Colonic mucosa (tissue), 4 donors: ENCODE measurements at places on chromosomes 6 and 20. TPM values are rescaled to one million over a fixed set of nuclear protein-coding genes. Genes with fewer than 3 reads are reported as not detected.

DNA sequence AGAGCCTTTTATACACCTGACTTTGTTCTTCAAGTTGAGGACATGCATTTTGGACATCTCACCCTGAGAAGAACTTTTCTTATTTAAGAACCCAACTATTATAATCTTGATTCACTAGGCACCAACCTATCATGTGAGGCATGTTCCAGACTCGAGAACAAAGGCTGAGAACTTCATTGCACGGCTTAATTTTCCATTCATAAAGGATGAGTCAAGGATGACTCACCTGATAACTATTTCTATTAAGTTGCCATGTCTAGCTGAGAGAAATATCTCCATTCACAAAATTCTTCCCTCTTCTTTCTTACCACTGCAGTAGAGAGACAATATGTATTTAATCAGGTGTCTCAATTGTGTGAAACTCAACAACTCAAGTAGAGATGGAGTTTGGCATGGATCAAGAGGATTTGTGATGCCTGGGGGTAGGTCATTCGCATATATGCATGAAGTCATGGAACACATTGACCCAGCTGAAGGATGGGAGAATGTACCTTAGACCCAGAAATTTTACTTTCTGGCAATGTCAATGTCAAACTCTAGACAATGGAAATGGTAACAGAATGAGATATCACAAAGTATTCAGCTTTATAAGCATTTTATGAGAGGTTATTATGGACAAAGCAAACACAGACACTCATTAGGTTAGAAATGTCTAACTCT lies 208.7 kb upstream of the PRND start:
- DNase-seq, result no peak

DNA sequence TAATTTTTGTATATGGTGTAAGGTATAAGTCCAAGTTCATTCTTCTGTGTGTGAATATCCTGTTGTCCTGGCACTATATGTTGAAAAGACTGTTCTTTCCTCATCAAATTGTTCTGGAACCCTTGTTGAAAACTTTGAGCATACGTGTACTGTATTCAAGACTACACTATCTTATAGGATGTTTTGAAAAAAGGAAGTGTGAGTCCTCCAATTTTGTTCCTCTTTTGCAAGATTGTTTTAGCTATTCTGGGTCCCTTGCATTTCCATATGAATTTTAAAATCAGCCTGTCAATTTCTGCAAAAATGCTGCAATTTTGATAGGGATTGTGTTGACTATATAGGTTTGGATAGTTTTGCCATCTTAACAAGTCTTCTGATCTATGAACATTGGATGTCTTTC lies 195.2 kb downstream of the BACH2 start:
- DNase-seq, result no peak

GRCh38 chr20:53186635-53187034 lies 214.5 kb downstream of the TSHZ2 start:
- DNase-seq, result no peak

DNA sequence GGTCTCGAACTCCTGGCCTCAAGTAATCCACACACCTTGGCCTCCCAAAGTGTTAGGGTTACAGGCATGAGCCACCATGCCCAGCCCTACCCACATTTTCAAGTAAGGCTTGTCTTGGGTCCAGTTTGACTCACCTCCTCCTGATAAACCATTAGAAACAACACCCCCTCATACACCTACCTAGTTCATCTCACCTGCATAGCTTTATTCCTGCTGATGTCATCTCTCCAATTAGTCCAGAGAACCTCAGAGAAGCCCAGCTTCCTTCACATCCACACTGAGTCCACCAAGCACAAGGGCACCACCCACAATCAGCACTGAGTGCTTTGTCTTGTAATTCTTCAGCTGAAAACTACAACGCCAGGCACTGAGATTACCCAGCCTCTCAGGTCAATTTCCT lies 35.3 kb downstream of the KIF16B start:
- DNase-seq, result no peak

DNA sequence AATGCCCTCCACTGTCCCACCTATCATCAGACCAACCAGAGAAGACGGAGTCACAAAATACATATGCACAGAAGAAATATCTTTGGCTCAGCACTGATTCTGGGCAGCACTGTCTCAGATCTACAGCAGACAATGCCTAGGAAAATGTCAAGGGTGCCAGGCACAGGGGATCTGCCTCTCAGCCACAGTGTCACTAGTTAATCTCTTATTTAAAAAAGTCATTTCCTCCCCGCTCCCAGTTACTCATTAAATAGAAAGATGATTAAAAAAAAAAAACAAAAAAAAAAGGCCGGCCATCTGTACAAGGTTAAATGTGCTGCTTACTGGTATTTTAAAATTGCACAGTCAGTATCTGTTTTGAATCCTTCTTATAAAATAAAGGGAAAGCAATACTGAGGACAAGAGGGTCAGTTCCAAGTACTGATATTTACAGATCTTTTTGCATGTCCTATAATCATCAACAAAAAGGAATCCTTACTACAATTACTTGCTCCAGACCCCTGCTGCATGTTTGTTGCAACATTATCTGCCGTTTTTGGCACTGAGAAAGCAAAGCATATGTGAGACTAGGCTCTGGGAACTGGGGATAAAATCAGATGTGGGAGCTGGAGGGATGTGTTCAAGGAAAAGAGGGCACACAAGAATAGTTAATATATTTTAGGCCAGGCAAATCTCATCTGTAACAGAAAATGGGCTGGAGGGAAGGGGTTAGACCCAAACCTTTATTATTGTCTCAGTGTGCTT lies 299.3 kb downstream of the KIF16B start:
- no peak for DNase-seq

GRCh38 chr6:166959911-166960608 lies 3.7 kb upstream of the RNASET2 start:
- no peak for DNase-seq

DNA sequence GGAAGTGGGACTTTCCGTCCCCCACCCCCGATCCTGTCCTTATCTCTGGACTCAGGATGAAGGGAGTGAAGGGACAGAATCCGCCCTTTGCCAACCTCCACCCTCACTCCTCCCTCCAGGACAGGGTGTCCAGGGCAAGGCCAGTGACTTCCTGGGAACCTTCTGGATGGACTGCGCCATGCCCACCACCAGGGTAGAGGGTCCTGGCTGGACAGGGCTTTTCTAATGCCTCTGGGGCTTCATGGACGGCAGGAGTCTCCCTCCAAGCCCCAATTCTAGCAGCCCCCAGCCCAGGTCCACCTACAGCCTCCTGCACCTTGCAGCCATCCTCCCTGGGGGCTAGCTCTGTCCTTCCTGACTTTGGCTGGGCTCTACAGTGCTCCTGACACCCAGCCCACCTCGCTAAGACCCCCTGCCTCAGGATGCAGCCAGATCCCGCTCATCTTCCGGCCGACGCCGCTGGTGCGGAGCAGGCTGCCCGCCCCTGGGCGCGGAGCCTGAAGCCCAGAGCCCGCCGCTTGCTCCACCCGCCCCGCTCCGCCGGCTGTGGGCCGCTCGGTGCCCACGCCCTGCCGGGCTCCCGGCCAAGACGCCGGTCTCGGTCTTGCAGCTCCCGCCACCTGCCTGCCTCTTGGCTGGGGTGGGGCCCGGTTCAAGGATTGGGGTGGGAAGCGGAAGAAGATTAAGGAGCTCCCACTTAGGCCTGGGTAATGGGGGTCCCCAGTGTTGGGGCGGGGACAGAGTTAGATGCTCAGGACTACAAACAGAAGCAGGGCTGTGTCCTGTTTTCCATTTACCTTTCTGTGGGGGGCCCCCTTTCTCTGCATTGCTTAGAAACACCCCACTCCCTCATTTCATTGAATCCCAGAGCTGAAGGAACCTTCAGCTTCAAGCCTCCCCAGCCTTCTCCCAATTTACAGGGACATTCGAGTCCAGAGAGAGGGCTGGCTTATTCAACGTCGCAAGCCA lies 72.8 kb downstream of the MDGA1 start:
- peak; percentile 87 for DNase-seq

DNA sequence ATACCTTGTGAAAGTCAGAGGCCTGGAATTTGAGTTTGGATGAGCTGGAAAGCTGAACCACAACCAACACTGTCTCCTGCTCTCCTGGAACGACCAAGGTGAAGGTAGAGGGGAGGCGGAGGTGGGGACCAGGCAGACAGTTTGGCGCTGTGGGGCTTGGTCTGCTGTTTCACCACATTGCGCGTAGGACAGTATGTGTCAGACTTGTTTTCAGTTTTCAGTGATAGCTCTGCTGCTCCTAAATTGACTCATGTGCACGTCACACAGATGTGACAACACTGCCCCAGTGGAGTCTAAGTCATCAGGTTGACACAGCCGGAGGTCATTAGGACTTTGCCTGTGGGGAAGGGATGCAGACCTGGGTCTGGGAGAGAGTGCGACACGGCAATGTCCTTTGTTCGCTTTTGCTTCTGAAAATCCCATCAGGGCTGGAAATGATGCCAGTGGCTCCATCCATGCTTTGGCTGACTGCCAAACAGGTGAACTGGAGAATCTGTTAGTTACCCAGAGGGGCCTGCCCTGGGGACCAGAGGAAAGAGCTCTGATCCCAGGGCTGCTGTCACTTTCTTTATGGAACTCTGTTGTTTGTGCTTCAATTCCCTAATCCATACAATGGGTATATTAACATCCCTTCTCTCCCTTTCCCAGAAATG lies 255.5 kb downstream of the CDC5L start:
- DNase-seq, result no peak

GRCh38 chr6:109253366-109253765 lies 128.9 kb downstream of the CD164 start:
- no peak for DNase-seq

DNA sequence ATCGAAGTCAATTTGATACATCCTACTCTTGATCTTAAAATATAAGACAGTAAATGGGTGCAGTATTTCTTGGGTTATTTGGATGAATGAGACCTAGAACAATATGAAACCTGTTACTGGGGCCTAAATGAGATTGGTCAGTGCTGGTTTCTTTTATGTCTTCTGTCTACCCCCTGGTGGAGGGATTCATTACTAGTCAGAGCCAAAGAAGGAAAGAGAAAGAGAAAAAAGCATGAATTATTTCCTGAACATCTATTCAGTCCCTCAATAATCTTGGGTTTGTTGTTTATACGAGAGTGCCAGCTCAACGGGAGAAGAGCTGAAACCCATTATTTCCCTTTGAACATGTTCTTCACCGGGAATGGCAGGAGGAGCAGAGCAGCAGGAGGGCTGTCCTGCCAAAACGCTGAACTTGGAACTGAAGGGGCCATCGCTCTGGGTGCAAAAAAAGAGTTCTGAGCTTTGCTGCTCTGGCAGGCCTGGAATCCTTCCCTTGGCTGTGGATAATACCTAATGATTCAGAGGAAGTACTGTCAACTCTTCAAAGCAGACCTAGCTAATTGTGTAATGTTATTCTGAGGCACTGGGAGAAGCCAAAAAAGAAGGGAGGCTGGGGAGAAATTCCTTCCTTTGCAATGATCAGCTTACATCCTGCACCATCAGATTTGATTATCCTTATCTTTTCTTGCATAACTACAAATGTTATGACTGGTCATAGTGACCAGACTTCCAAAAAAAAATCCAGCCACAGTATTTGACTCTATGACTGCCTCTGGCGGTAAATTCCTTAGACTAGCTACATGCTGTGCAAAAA lies 72.0 kb downstream of the BLOC1S5 start:
- no peak for DNase-seq

DNA sequence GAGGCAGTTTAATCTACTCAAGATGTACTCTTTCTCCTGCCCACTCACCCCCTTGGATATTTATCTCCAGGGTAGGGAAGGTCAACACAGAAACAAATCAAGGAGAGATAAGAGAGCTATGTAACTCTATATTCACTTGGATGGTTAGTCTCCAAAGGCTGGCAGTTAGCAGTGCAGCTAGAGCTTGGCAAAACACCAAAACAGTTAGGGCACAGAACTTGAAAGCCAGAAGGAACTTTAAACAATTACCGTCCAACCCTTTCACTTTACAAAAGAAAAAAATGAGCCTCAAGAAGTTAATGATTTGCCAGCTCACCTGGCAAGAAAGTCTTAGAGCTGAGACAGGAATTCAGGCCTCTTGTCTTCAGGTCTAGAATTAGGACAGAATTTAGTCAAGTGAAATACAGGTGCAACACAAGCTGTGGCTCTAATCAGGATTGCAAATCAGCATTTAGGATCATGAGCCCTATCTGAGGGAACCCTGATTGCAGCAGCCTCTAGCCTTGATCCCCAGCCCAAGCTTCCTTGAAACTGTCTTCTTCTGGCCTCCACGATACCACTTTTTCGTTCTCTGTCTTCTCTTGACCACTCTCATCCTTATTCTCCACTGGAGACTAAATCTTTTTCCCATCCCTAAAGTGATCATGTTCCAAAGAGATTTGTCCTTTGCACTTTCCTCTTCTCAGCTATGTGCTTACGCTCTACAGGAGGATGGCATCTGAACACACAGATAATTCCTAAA lies 14.9 kb downstream of the NEDD9 start:
- DNase-seq, result peak; percentile 77

DNA sequence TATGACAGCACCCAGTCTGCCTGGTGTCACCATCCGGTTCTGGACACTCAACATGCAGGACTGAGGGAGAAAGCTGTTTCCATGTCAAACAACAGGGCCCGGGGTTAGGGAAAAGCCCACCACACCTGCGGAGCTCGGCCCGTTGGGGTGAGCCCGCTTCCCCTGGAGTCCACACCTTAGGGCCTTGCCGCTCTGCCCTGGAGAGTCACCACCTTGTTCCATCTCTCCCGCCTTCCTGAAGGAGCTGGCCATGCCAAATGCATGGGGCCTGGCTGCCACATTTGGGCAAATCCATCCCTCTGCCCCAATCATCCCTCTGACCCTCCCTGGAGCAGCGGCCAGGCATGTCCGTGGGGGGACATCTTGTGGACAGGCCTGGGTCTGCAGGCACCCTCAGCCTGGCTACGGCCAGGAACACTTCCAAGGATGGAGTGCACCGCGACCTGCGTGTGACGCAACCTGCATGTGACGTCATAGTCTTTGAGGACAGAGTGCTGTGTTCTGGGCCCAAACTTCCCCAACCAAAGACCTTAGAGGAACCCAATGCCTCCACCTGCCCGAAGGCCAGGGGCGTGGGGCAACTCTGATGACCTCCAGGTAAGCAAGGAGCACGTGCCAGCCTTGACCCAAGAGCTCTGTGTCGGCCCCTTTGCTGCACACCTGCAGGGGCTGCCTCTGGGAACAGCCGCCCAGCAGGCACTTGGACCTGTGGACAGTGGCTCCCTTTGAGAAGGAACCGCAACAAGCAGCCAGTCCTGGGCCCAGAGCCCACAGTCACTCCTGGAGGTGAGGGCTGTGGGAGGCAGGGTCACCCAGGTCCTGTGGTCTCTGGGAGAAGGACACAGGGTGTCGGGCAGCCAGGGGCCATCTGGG lies 1.7 kb downstream of the CABLES2 start:
- DNase-seq, result no peak

- DNase-seq, result no peak
These were observed 5.3 kb downstream of the DCBLD1 start for GRCh38 chr6:117487821-117488220.

- no peak for DNase-seq
These were observed 51.3 kb upstream of the FOXC1 start for GRCh38 chr6:1558388-1558787.

- no peak for DNase-seq
These were observed 329.0 kb upstream of the NRSN1 start for GRCh38 chr6:23797041-23797440.

DNA sequence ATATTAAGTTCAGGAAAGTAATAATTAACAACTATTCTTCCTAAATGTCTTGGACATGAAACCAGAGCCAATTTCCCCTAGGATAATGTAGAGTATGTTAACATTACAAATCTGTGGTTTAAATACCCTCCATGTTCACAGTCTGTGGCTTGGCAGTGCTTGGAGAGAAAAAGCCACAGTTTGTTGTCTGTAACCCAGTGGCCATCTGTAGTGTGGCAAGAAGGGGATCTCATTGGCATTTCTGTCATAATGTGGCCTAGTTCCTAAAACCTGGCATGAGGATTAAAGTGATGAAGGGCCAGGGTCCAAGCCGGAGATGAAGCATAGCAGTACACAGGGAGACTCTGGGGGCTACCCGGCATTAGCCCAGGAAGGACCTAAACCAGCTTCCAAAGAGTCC lies 31.2 kb downstream of the SYNE1 start:
- DNase-seq, result no peak

Gene FGD2
- 3.8 TPM for total RNA-seq

Gene PRRT1
- total RNA-seq, result 0.90 TPM
